ENCODE measurements at places on chromosomes 3 and 15.

GRCh38 chr15:25175789-25176615 is 221.2 kb downstream of the SNRPN start:
- DNase-seq: no peak

- DNase-seq: no peak
Observed at GRCh38 chr15:82570721-82571508, 30.7 kb upstream of the RPS17 start.

- no peak for DNase-seq
Observed at GRCh38 chr3:14224895-14225294, 46.3 kb downstream of the LSM3 start.

GRCh38 chr3:133535971-133536881 is 37.3 kb upstream of the CDV3 start:
- no peak for DNase-seq

GRCh38 chr3:25665315-25666280 is 891 bp upstream of the TOP2B start:
- DNase-seq: no peak

- no peak for DNase-seq
Observed at GRCh38 chr3:150765949-150766720, 3.2 kb upstream of the SIAH2 start.

- no peak for DNase-seq
Observed at GRCh38 chr3:53940623-53941022, 49.0 kb upstream of the SELENOK start.

- no peak for DNase-seq
Observed at GRCh38 chr15:95105229-95105628, 873.9 kb downstream of the MCTP2 start.

- DNase-seq: no peak
Observed at GRCh38 chr3:17514597-17514996, 227.8 kb downstream of the TBC1D5 start.

DNA sequence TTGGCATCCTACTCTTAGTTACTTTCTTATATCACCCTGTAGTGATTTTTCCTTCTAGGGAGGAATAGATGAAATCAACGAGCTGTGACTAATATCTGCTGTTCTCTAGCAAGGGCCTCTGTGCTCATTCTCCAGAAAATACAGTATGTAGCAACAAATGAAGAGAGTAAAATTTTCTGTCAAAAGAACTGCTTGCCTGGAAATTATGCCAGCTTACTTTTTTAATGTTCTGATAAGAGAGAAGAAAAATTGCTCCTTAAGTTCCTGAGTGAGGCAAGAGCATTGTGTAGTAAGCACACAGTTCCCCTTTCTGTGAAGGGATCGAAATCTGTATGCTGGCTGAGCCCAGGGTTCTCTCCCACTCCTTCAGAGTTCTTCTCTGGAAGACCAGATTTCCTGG is 51.4 kb upstream of the GK5 start:
- no peak for DNase-seq

- peak; percentile 51 for DNase-seq
Observed at GRCh38 chr3:124886168-124887056, 753 bp downstream of the ITGB5 start.

DNA sequence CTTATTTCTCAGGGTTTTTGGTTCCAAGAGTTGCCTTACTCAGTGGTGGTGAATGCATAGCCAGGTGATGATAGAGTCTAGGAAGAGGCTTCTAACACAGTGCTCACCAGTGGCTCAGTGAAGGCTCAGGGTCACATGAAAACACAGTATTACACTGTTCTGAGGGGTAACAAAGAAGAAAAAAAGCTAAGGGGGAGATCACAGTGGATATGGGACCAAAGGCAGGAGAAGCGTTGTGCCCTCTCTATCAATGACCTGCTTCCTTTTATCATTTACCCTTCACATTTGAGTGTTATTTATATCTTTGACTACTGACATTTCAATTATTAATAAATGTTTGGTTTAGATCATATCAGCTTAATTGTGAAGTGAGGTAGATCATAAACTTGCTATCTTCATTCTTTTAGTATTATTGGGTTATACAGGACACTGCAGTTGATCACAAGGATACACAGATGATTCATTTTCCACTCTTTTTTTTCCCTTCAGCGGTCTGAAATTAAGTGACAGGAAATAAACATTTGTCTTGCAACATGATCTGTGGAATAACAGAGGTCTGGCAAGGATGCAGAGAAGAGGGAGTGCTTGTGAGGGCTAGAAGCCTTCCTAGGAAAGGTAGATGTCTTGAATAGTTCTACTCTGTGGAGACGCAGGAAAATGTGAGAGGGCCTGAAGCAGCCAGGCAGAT is 171.7 kb downstream of the C3orf38 start:
- DNase-seq: no peak

- no peak for DNase-seq
Observed at GRCh38 chr15:76991741-76992645, 2.9 kb upstream of the PSTPIP1 start.

DNA sequence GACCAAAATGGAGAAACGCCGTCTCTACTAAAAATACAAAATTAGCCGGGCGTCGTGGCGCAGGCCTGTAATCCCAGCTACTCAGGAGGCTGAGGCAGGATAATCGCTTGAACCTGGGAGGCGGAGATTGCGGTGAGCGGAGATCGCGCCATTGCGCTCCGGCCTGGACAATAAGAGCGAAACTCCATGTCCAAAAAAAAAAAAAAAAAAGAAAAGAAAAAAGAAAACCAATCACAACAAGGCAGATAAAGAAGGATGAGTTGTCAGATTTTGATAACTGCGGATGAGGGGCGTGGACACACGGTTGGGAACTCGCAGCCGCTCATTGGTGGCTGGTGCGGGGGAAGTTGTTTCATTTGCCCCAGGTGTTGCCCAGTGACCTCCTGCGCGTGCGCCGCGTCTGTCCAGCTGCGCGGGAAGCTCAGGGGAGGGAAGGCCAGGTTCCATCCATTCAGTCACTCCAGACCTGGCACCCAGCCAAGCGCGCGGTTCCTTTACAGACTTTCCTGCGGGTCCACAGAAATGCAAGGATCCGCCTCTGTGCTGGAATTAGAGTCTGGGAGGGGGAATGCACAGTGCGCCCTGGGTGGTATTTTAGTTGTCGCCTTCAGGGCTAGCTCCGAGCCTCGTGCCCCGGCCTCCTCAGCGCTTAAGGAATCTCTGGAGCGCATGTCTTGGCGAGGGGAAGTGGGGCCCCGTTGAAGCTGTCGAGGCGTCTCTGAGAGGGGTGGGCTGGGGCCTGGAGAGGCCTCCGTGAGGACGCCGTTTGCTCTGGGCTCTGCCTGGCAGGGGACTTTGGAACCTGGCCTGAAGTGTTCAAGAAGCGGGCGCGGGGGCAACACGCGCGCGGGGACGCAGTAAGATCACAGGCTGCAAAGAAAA is 708 bp upstream of the GCHFR start:
- no peak for DNase-seq

- peak; percentile 31 for DNase-seq
Observed at GRCh38 chr15:101091080-101092017, 160.5 kb downstream of the CHSY1 start.

DNA sequence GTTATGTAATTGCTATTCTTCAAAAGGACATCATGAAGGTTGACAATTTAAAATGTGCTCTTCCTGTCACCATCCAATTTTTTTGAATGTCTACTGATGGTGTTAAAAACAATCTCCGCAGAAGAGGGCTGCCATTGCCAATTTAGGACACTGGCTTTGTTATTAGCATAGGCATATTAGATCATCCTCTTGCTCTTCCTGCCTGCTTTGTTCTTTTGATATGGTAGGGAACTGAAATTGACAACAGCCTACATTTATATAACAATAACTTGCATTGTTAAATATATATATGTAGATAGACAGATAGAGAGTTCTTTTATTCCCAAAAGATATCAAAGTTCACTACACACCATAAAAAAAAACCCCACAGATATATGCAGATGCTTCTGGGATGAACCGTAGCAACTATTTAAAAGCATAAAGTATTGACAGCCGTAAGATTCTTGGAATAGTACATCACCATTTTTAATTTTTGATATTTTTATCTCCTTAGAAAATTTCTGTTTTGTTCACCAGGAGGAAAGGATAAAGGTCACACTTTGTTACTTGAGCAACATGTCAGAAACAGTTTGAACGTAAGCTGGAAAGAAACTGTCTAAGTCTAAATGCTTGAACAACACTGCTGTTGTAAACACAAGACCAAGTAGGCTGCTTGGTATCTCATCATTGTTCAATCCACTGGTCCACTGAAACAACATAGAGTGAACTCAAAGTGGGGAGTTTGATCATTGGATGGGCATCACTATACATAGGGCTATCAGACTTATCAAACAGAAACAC is 66.5 kb downstream of the MDFIC2 start:
- no peak for DNase-seq

DNA sequence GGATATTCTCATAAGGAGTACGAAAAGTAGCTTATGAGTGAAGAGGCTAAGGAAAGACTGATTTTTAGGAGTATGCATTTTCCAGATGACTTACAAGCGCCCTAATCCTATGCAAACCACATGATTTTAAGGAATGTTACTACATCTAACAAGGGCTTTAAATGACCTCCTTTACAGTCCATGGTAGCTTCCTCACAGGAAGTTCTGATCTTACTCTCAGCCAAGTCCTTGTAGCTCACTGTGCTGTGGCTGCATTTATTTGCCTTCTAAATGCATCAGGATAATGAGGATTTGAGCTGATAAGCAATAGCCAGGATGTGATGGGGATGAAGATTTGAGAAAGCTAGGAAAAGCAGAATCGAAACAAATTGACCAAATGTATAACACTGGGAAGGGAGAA is 896.0 kb downstream of the MCTP2 start:
- no peak for DNase-seq

DNA sequence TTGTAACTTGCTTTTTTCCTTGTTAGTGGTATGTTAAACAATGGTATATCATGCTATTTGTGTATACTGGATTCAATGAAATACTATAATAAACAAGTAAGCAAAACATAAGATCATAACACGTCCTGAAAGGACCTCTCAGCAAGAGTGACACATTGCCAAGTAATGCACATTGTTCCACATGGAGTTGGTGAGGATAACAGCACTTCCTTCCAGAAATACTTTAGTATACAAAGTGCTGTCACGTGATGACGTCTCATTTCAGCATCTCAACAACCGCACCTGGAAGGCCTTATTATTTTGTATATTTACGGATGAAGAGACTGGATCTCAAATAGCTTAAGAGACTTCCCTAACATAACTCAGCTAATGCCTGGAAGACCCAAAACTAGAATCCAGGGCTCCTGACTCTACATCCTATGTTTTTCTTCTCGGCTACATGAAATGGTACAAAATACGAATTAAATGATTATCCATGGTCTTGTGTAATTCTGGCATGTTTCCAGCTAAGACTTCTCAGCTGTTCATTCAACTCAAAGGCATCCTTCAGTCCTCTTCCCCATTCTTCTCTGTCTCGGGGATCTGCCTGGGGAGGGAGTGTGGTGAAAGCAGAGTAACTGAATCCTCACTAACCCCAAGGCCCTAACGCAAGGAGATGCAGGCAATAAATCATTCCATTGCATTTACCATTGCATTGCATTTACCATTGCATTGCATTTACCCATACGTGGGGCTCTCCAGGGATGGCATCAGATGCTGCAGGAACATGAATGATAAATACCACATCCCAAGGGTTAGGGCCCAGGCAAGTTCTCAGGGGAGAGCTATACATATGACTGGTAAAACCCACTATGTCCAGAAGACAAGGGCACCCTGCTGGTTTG is 79.2 kb downstream of the LIPC start:
- DNase-seq: no peak

DNA sequence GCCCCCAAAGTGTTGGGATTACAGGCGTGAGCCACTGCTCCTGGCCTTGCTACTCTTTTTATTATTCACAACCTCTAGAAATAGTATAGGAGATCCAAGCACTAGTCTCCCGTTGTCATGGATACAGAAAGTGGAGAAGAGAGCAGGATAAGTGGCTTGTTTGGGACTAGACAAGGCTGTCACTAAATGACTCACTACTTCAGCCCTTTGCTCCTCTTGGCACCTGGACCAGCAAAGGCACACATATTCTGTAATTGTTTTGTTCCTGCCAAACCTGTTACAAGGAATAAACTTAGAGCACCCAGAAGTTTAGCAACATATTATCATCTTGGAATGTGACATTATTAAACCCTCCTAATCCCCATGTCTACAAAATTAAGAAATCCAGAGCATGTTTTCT is 427.2 kb upstream of the THBS1 start:
- DNase-seq: no peak

- DNase-seq: no peak
Observed at GRCh38 chr15:99558571-99558970, 7.2 kb upstream of the MEF2A start.

GRCh38 chr15:31211353-31211752 is 109.8 kb upstream of the TRPM1 start:
- DNase-seq: no peak

DNA sequence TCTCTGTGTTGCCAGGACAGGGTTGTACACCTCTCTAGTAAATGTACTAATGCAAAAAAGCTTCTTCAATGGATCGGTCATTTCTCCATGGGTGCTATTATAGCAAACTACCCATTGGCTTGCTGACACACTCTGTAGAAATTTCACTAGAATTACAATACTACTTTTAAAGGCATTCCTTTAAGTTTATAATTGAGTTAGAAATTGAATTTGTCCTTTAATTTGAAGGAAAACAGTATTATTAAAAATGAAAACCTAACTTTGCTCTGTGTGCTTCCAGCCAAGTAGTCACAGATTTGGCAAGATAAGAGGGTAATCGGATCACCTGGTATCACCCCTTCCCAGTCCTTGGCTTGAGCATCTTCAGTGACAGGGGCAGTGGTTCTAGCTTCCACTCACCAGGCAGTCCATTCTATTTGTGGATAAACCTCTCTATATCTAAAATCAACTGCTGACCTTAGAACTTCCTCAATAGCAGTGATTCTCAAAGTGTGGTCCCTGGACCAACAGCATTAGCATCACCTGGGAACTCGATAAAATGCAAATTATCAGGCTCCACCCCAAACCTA is 93.2 kb downstream of the GHSR start:
- DNase-seq: no peak

DNA sequence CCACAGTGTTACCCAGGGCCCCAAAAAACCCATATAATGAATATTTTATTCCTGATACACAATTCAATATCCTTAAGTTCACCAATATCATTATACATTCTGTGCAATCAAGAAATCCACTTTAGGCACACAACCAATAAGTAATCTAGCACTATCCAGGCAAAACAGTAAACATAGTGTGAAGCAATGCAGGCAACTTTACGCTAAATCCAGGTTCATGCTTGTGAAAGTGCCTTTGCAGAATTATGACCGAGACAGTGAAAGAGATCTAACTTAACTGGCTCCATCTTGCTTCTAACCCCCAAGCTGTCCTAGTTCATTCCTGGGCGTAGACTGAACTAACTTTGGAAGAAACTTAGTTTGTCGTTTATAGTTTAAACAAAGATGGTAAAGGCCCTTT is 34.2 kb upstream of the INO80 start:
- DNase-seq: no peak

DNA sequence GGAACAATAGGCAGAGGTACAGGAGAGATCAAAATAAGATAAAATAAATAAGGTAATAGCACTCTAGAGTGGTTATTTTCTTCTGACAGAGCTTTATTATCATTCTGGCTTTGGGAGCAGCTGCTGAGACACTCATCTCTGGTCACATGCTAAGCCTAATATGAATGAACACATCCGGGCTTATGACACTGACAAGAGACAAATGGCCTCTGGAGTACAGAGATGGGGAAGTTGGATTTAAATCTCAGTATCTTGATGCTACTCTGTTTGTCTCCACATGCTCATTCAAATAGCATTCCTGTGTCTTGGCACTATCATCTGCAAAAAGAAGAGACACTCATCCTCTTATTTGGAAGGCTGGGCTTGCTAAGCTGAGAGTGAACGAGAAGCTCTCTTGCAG is 55.6 kb downstream of the TMEM45A start:
- DNase-seq: no peak

GRCh38 chr3:39133093-39133490 is 20.3 kb downstream of the CSRNP1 start:
- no peak for DNase-seq

All from hypothalamus (tissue), 51 donors.